T-cell (primary cell): ENCODE measurements at places on chromosomes 4 and X.

DNA sequence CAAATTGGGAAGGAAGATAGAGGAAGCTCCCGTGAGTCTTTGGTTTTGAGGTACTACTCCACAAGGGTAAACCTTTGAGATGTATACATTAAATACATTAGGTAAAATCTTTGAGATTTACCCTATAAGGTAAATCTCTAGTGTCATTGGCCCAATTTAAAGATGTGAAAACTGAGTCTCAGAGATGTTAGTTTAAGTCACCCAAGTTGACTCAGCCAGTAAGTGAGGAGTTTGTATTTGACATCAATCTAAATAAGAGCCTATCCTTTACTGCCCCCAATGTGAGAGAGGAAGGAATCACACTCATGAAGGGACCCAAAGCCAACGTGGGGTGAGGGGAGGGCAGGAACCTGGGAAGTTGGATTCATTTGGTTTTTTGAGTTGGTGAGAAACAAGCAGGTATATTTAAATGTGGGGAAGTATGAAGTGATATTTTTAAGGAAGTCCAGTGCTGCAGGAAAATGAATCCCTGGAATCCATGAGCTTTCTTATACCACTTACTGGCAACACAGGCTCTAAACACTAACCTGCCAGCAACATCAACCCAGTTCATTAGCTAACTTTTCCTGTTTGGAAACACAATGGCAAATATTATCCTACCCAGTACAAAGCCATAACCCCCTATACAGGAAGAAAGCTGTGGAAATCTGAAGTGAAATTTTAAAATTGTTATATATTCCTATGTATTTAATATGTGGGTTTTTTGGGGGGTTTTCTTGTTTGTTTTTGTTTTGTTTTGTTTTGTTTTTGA lies 55.3 kb downstream of the PALLD start:
- no peak for DNase-seq

- DNase-seq: no peak
These were observed 100.1 kb downstream of the PPARGC1A start for GRCh38 chr4:23789762-23790161.

GRCh38 chrX:24214568-24214967 lies 65.0 kb downstream of the ZFX start:
- DNase-seq: no peak

- no peak for DNase-seq
These were observed 1399.1 kb upstream of the PCDH7 start for GRCh38 chr4:29320947-29321620.

DNA sequence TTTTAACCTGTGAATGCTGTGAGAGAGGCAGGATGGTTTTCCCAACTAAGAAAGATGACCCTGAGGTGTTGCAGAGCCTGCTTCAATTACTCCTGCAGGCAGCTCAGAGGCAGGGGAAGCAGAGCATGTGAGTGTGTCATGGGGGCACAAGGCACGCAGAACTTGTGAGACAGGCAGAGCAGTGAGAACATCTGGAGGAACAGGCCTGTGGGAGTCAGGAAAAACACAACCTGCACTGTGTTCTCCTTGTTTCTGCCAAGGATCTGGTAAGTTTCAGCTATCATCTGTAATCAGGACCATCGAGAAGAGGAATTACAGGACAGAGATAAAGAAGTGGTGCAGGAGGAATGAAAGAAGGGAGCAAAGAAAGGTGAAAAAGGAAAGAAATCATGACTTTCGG lies 741.8 kb upstream of the INTU start:
- no peak for DNase-seq

GRCh38 chrX:101745046-101745445 lies 85.4 kb upstream of the ARMCX2 start:
- DNase-seq: no peak

- no peak for DNase-seq
These were observed 43.9 kb downstream of the CYSLTR1 start for GRCh38 chrX:78283511-78283910.

GRCh38 chr4:102339018-102339417 lies 6.3 kb downstream of the SLC39A8 start:
- DNase-seq: no peak

DNA sequence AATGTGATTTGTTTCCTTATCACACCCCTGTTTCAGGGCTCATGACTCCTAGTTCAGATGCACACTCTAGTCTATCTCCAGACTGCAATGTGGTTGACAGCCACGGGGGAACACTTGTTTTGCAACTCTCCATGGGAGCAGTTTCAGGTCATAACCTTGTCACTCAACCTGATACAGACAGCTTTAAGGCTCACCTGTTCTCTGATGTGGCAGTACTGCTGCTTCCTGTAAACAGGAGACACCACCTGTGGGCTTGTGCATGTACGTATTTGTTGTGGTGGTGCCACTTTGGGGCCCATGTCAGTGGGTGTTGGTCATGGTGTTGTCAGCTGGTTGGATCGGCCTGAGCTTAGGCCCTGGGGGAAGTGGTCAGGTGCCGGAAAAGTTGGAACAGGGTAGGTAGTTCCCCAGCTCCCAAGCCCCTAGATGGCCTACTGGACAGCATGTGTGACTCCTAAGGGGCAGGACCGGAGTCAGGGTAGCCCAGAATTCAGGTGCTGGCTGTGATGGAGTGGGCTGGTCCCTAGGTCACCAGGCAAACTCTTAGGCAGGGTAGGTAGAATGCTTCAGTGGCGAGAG lies 46.2 kb downstream of the FAM9B start:
- peak; percentile 57 for DNase-seq

GRCh38 chr4:73436674-73437557 lies 895 bp downstream of the AFP start:
- no peak for DNase-seq

DNA sequence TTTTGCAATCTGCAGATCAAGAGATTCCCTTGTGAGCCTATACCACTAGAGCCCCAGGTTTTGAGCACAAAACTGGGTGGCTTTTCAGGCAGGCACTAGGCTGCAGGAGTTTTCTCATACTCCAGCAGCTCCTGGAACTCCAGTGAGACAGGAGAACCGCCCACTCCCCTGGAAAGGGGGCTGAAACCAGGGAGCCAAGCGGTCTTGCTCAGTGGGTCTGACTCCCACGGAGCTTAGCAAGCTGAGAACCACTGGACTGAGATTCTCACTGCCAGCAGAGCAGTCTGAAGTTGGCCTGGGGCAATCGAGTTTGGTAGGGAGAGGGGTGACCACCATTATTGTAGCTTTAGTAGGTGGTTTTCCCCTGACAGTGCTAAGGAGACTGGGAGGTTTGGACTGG lies 313.8 kb upstream of the TEX13C start:
- DNase-seq: no peak

GRCh38 chr4:182752158-182752910 lies 164.9 kb downstream of the DCTD start:
- DNase-seq: no peak

GRCh38 chr4:146407257-146407656 lies 114.5 kb downstream of the SLC10A7 start:
- DNase-seq: no peak

GRCh38 chrX:118199997-118200396 lies 83.4 kb upstream of the KLHL13 start:
- DNase-seq: no peak

- no peak for DNase-seq
These were observed 4.6 kb downstream of the FTSJ1 start for GRCh38 chrX:48480583-48480982.

DNA sequence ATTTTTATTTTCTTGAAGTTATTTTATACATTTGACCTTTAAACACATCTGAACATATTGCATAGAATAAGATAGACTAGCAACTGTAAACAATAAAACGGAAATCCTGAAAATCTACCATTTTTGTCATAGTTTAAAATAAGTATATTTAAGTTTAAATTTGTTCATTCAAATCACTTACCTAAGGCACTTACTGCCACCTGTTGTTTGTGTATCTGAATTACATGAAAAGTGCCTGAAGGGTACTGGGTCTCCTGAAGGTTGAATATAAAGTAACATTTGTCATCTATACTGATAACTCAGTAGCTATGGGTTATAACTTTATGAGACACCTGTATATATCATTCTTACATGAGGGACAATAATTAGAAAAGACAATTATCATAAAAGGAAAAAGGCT lies 38.6 kb downstream of the TRPC5 start:
- no peak for DNase-seq

- no peak for DNase-seq
These were observed 58.1 kb downstream of the DHRSX start for GRCh38 chrX:2442694-2443093.

DNA sequence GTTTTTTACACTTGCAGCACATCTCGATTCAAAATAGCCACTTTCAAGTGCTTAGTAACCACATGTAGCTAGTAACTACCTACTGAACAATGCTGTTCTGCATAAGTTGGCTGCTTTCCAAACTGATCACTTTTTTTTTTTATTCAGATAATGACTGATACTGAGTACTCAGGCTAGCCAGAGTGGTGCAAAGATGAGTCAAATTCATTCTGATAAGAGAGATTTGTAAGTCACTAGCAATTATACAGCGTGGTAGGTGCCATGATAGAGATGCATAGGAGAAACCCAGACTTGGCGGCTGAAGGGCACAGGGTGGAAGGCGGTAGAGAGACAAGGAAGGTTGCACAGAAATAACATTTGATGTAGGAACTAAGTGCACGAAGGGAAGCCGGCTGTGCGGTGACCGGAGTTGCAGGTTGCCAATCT lies 357 bp upstream of the IGBP1 start:
- no peak for DNase-seq

DNA sequence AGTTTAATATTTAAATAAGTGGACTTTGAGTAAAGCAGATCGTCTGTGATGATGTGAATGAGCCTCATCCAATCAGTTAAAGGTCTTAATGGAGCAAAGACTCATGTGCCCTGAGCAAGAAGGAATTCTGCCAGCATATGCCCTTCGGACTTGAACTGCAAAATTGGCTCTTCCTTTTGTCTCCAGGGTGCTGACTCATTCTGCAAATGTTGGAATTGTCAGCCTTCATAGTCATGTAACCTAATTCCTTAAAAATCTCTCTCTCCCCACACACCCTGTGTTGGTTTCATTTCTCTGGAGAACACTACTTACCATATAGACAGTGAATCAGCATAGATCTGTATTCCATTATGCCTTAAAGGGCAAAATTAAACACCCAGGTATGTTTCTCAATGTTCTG lies 609.8 kb upstream of the GALNTL6 start:
- no peak for DNase-seq

DNA sequence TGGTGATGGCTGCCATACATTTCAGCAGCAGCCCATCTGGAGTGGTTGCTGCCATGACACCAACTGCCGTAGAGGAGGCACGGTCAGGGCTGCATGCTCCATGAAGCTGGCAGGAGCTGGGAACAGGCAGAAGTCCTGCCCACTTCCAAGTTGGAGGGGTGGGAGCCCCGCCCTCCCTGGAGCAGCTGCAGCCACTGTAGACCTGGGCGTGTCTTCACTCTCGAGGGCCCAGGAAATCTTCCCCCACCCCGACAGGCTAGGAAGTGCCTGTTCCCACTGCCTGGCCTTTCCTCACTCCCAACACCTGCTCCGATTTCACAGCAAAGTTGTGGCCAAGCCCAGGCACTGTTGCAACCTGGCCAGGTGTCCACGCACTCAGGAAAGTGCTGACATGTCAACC lies 42.3 kb downstream of the NALF2 start:
- no peak for DNase-seq
